Large intestine (tissue), 12 donors: ENCODE measurements at places on chromosomes 12 and 14.

GRCh38 chr12:31517994-31518393 is 72.9 kb downstream of the DENND5B start:
- DNase-seq = no peak

GRCh38 chr12:66176105-66176900 is 6.5 kb upstream of the TMBIM4 start:
- DNase-seq = no peak

GRCh38 chr12:52906191-52906601 is 1.3 kb upstream of the KRT8 start:
- DNase-seq = peak; percentile 53

GRCh38 chr12:601976-602699 is 61.1 kb downstream of the NINJ2 start:
- no peak for DNase-seq

- no peak for DNase-seq
Observed at GRCh38 chr14:103896578-103896977, 31.7 kb upstream of the TDRD9 start.

GRCh38 chr12:38056701-38057689 is 259.6 kb upstream of the ALG10B start:
- no peak for DNase-seq

DNA sequence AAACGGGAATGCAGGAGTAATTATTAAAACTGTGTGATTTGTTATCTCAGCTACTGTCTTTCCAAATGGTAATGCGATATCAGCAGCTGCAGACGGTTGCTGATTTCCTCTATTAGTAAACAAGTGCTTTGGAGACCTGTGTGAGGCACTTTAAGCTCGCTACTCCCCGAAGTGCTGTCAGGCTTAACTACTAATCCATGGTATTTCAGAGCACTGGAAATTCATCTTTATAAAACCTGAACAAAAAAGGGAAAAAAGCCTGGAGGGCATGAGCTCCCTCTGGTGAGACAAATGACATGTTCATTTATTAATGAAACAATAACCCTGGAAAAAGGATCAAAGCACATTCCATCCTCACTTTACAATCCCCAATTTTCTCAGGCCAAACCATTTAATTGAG is 143.6 kb upstream of the OTX2 start:
- DNase-seq = no peak

DNA sequence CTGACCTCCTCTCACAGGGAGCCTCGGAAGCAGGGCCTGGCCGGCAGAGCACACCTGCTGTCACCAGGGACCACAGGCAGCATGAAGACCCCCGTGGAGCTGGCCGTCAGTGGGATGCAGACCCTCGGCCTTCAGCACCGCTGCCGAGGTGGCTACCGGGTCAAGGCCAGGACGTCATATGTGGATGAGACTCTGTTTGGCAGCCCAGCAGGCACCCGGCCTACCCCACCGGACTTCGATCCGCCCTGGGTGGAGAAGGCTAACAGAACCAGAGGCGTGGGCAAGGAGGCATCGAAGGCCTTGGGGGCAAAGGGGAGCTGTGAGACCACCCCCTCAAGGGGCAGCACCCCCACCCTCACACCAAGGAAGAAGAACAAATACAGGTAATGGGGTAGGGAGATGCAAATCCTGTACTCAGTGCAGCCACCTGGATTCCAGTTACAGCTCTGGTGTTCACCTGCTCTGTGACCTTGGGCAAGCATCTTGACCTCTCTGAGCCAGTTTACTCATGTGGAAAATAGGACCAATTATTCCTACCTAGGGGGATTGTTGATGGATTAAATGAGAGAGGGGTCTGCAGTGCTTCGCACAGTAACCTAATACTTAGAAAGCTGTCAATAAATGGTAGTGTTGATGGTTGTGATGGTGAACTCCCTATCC is 1.3 kb downstream of the RITA1 start:
- DNase-seq = no peak

DNA sequence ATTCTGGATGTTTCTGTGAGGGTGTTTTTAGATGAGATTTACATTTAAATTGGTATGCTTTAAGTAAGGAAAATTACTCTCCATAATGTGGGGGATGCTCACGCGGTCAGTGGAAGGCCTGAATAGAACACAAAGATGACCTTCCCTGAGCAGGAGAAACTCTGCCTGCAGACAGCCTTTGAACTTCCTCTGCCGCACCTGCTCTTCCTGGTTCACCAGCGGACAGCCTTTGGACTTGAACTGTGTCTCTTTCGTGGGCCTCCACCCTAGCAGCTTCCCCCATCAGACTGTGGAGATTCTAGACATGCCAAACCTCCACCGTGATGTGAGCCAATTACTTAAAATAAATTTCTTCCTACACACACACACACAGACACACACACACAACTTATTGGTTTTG is 210.7 kb downstream of the EFCAB11 start:
- no peak for DNase-seq

GRCh38 chr14:23627961-23628360 is 8.2 kb upstream of the DHRS2 start:
- no peak for DNase-seq

DNA sequence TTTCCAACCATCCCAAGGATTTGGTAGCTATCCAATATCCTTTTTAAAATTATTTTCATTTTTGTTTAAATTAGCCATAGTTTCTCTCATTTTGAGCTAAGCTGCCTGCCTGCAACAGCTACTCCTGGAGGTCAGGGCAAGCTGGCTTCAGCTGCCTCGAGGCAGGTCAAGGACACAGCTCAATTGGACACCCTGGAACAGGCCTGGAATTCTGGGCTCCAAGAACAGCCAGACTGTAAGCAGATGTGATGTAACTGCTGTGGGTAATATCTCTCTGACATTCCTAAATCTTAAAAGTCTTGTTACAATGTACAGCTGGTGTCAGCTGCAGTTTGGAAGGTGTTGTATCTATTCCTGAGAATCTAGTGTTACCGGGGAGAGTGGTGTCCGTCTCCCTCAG is 119.8 kb downstream of the KCNK10 start:
- DNase-seq = no peak

- DNase-seq = peak; percentile 60
Observed at GRCh38 chr12:93177208-93178153, 200.2 kb upstream of the NUDT4 start.

GRCh38 chr14:76352639-76353281 is 23.2 kb upstream of the ESRRB start:
- peak; percentile 35 for DNase-seq

- no peak for DNase-seq
Observed at GRCh38 chr12:122028905-122029560, 7.3 kb downstream of the BCL7A start.

- no peak for DNase-seq
Observed at GRCh38 chr14:38134416-38135030, 73.2 kb upstream of the SSTR1 start.

DNA sequence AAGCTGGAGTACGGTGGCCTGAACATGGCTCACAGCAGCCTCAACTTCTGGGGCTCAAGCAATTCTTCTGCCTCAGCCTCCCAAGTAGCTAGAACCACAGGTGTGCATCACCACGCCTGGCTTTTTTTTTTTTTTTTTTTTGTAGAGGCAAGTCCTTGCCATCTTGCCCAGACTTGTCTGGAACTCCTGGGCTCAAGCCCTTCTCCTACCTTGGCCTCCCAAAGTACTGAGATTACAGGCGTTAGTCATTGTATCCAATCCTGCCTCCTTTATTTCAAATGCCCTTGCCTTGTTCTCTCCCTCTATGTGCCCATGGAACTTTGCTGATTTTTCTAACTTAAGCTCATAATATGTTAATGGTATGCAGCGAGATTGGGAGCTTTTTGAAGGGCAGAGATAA is 49.2 kb upstream of the PRICKLE1 start:
- no peak for DNase-seq

DNA sequence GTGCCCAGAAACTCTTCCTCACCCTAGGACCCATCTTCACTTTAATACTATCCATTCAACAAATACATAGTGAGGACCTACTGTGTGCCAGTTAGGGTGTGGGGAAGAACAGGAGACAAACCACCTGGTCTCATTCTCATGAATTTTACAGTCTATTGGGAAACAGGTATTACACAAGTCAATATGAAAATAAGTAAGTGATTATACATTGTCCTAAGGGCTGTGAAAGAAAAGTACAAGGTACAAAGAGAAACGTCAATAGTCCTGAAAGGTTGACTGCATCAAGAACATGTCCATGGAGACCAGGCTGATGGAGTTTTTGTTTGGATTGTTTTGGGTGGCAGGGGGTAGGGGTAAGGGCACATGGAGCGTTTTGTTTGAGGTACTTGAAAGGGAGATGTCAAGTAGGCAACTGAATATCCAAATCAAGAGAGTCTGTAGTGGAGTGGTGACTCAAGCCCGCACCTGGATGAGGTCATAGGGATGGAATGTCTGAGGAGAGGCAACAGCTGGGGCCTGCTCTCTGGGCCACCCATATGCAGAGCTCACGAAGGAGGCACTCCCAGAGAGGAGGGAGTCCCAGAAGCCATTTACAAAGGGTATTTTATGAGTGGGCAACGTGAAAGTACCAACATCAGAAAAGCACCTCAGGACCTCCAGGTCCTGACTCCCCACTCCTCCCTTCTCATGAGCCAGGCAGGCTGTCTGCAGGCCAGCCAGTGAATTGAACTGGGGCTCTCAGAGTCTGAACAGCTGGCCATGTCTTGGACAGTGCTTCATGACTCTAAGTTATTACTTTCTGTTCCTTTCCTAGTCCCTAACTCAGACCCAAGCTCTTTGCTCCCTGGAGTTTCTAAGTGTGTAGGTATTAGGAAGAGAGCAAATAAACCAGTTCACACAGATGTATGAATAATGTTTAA is 272.0 kb downstream of the ZFP36L1 start:
- DNase-seq = peak; percentile 96

GRCh38 chr12:100215209-100215608 is 14.6 kb downstream of the ACTR6 start:
- no peak for DNase-seq

GRCh38 chr12:44525806-44526654 is 350.1 kb downstream of the NELL2 start:
- no peak for DNase-seq

DNA sequence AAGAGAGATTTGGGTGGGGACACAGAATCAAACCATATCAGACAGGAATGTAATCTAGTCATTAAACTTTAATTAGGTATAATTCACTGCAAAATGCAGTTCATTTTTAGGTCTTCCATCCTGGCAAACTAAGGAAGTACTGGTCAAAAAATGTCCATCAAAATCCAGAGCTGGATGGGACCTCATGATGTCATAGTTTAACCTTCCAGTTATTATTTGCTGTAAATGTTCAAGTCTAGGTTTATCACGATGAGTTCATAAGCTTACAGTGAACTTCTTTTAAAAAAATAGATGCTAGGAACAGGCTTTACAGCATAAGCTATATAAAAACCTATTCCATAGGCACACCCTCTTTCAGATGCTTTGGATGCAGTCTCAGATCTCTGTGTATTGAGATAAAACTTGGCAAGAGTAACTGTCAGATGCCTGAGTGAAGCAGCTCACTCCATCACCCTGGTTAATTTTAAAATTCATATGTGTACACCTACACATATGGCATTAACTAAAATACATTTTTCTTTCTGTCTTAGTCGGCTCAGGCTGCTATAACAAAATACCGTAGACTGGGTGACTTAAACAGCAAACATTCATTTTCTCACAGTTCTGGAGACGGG is 7.9 kb downstream of the SSPN start:
- DNase-seq = no peak

DNA sequence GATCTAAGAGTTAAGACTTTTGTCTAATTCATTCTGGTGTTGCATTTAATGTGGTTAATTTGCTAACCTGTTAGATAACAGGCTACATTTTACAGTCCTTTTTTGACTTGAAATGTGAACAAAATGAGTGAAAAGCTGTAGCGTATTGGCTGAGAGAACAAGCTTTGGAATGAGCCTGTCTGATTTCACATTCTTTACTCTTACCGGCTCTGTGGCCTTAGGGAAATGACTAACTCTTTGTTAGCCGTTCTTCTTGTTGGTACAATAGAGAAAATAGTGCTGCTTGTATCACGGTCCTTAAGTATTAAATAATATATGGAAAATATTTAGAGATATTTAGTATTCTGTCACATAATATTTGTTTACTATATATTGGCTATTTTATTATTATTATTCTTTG is 1.9 kb downstream of the MNAT1 start:
- no peak for DNase-seq

GRCh38 chr12:7499636-7500035 is 3.9 kb downstream of the CD163 start:
- no peak for DNase-seq

DNA sequence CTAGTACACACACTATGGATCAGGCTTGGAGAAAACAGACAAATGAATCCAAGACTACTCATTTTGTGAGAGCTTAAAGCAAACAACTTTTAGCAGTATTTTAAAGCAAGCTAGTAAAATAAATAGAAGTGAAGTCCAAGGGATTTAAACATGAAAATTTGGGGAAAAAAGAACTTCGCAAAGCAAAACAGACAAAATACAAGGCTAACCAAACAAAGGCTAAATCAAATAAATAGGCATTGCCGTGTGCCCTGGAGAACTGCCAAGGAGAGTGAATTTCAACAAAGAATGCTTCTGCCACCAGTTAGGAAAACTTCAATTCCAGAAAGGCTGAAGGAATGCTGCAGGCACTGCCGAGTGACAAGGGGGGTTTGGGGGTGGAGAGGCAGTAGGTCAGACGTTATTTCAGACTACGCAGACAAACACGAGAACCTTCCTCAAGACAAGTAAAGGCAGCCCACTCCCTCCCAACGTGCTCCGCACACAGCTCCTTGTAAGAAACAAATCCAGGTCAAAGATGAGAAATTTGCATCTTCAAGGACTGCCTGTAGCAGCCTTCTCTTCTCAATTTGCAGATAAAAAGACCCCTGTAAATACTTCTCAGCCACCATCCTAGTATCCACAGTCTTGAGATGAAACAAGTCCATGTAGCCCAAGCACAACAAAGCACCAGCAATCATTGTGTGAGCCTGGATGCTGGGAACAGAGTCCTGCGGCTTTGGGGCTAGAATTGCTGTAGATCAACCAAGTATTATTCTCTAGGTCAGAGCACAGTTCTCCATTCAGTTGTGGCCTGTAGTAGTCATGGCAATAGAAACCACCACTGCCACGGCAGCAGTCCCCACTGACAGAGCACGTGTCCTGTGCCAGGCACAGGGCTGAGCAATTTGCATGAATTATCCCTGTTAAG is 43.3 kb downstream of the EFCAB11 start:
- DNase-seq = peak; percentile 79

GRCh38 chr14:36028218-36028617 is 148.3 kb downstream of the PTCSC3 start:
- no peak for DNase-seq

GRCh38 chr14:100475268-100475667 is 111.9 kb downstream of the BEGAIN start:
- DNase-seq = no peak

GRCh38 chr12:84502907-84503787 is 409.5 kb downstream of the SLC6A15 start:
- peak; percentile 26 for DNase-seq

DNA sequence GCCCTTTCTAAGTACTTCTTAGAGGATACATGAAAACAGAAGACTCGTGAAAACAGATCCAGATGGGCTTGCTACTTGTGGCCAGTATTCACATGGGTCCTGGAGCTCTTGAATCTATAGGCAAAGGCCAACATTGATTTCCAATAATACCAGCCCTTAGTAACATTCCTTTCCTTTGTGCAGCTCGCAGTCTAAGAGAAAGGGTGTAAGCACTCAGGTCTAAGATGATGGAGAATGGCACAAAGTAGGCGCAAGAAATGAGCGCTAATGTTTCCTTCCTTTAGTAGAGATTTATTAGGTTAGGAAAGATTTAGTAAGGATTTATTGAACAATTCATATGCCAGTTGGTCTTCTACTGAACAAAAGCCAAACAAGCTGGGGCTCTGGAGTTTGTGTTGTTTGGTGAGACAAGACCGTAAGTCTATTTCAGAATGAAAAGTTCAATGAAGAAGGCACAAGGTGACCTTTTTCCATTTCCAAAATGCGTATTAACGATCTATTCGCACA is 525 bp downstream of the RNU6-8 start:
- DNase-seq = no peak

GRCh38 chr14:92917956-92918355 is 5.0 kb upstream of the CHGA start:
- DNase-seq = no peak
